ENCODE measurements at places on chromosomes 2 and 18.

- no peak for DNase-seq
These were observed 62.9 kb upstream of the ZEB2 start for GRCh38 chr2:144582651-144583380.

DNA sequence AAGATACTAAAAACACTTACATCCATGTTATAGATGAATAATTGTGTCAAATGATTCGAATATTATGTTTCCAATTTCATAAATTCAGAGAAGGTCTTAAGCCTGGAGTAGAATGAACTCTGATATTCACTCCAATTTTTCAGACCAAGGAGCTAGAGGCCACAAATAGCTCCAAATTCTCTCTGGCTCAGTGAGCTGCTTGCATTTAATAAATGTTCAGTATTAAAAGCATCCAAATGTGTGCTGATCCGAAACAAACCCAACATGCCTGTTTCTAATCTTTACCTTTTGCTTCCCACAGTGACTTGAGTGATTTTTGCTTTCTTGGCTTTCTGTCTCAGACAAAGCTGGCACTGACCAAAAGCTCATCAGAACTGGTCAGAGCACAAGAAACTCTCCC, 291.4 kb downstream of the CCDC85A start:
- DNase-seq, result no peak

DNA sequence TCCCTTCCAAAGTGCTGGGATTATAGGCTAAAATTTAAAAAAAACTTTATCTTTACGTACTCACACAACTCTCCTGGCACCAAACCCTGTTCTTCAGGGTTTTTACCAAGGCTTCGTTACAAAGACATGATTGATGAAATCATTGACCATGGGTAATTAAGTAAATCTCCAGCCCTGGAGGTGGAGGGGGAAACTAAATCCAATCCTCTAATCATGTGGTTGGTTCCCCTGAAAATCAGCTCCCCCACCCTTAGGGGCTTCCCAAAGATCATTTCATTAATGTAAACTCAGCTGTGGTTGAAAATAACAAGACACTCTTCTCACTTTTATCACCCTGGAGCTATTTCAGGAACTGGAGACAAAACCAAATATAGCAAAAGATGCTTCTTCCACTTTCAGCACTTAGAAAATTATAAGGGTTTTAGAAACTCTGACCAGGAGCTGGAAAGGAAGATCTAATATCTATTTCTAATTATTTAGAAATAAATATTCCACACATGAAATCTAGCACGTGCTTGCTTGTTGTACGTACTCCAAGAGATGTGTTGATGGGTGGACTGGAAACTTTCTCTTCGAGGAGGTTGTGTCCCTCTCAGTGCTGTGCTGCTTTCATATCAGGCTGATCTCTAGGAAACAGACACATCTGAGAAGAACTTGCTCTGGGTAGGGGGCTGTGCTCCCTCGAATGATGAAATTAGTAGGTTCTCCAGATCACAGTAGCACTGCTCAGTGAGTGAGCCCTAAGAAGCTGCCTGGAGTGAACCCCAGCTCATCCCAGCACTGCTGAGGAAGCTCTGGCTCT, 67.2 kb downstream of the SMAD4 start:
- no peak for DNase-seq

- no peak for DNase-seq
These were observed 132.0 kb upstream of the BOD1L2 start for GRCh38 chr18:57014772-57015413.

DNA sequence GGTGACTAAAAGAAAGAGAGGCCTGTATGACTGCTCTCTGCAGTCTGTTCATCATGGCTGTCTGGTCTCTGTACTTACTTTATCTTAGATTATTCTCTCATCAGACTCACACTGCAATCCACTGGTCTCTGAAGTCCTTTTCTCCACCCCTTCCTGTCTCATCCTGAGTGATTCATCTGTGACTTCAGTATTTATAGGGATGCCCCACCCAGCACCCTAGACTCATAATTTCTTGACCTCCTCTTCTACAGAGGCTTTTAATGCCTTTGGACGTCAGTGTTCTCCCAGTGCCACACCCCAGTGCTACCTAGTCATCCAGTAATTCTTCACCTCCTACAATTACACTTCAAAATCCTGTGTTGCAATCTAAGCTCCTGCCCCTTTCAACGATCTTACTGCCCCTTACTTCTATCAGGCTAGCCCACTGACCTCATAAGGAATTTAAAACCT, 14.9 kb upstream of the ITPRID2 start:
- no peak for DNase-seq

DNA sequence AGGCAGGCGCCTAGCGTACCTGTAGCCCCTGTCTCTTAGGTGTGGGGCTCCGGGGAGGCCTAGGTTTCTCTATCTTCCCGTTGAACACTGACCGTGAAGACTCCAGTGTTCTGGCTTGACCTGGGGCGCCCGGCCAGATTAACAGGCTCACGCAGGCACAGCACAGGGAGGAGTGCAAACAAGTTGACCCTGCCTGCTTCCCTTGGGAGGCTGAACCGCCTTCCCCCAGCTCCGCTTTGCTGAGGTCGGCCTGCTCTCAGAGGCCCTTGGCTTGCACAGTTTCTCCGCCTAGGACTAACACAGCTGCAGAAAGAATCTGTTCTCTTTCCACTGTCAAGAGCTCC, 567 bp downstream of the PCYOX1 start:
- DNase-seq, result no peak

- DNase-seq, result no peak
These were observed 80.9 kb downstream of the PPP1R1C start for GRCh38 chr2:182066400-182067087.

DNA sequence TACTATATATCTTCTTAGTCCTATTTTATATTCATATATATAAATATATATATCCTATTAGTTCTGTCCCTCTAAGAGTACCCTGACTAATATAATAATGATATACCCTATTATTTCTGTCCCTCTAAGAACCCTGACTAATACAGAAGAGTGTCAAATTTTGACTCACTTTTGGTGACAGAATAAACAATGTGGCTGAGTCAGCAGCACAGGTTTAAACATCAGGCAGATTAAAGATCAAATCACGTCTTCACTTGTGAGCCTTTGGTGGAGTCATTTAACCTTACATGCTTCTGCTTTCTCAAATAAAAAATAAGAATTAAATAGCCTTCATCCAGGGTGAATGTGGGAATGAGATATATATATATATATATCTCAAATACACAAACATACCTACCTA, 615.9 kb upstream of the GCFC2 start:
- no peak for DNase-seq

GRCh38 chr2:74779265-74779558, 54.7 kb upstream of the HK2 start:
- DNase-seq, result no peak

- no peak for DNase-seq
These were observed 94.0 kb upstream of the STON1 start for GRCh38 chr2:48435909-48436308.
